Cerebellum (tissue), 4 donors: ENCODE measurements at places on chromosomes 2 and 18.

DNA sequence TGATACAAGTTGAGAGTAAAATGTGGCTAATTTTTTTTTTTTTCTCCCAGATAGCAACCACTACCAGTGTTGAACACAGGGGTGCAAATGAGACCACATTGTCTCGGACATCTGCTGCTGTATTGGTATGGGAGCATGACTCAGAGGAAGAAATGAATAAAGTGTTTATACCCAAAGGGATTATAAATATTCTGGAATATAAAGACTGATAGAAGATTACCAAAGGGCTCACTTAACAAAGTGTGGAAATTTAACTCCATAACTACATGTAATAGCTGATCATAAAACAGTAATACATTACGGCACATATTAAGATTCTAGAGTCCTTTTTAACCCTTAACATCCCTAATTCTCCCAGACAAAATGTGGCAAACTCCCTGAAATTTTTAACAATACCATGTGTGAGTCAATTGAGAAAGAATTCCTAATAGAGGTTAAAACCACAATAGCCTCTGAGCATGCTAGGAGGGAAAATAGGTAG is 1023.0 kb upstream of the ACVR2A start:
- DNase-seq, result no peak

DNA sequence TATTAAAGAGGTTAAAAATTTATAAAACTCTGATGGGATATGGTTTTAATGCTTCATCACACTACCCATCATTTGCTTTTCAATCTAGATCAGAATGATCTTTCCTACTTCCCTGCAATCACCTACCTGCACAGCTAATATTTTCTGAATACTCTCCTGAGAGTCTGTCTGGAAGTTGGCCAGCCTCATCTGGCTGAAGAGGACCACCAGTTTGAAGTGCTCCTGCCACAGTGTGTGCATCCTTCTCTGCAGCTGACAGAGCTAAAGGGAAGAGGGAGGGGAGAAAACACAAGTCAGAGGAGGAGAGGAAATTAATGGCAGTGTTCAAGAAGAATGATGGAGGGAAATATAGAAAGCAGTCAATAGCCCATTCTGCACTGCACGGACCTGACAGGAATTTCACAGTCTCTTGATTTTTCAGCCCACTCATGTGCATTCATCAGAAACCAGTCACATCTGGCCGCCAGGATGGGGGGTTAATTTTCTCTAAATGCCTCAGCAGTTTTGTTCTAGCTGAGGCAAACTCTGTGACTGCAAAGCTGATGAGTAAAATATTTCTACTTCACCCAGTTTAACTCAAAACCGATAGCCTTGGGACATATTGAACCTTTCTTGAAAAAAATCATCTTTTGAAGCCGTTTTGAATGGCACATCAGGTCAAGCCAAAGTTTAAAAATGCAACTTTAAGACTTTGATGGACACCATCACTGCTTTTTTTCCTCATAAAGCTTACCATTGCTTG is 201.8 kb upstream of the KLHL14 start:
- no peak for DNase-seq

DNA sequence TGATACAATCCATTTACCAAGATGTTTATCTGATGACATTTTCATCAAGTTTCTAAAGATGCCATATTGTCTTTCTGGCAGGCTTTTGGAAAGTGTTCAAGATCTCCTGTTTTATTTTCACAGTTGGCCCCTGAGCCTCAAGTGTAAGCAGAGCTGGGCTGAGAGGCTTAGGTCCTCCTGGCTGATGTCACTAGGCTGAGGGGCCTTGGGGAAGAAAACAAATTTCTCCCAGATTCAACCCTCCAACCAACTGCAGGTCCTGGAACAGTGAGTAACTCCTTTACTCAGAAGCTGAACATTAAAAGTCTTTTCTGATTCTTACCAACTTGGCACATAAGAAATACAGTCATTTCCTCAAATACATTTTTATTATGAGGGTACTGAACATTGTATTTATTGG is 14.9 kb upstream of the IL1RL1 start:
- no peak for DNase-seq

DNA sequence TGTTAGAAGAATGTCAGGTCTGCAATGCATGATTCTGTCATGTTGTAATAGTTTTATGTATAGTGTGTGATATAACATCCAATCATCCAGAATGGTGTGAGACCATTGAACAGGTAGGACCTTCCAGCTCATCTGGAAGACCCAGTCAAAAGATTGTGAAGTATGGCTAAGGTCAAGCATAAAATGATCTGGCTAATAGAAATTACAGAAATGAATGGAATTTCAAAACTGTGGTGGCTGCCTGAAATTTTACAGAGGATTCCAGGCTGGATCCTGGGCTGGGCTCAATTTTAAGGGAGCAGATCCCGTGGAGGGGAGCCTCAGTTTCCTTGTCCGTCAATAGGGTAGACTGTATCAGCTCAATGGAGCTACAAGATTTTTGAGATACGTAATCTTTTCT is 39.1 kb downstream of the ACKR3 start:
- DNase-seq, result no peak

DNA sequence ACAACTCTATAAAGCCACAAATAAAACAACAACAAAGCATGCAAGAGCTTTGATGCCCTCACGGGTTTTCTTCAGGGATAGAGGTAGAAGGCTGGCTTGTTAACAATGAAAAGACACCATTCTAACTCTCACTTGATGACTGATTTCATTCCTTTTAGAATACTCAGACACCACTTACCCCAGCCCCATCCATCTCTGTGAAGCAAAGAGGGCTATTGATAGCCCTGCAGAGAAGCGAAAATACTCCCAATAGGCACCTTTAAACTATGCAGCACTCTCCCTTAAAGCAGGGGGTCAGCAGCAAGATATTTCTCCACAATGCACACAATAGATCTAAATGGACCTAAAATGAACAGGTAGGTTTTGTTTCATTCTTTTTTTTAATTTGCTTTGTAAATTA is 35.1 kb downstream of the ZNF385B start:
- DNase-seq, result no peak

- DNase-seq, result no peak
Observed at GRCh38 chr2:75574106-75574505, 13.4 kb upstream of the EVA1A start.

- DNase-seq, result no peak
Observed at GRCh38 chr2:45905632-45905958, 254.1 kb downstream of the PRKCE start.

- DNase-seq, result no peak
Observed at GRCh38 chr18:25435149-25435782, 83.3 kb upstream of the ZNF521 start.

DNA sequence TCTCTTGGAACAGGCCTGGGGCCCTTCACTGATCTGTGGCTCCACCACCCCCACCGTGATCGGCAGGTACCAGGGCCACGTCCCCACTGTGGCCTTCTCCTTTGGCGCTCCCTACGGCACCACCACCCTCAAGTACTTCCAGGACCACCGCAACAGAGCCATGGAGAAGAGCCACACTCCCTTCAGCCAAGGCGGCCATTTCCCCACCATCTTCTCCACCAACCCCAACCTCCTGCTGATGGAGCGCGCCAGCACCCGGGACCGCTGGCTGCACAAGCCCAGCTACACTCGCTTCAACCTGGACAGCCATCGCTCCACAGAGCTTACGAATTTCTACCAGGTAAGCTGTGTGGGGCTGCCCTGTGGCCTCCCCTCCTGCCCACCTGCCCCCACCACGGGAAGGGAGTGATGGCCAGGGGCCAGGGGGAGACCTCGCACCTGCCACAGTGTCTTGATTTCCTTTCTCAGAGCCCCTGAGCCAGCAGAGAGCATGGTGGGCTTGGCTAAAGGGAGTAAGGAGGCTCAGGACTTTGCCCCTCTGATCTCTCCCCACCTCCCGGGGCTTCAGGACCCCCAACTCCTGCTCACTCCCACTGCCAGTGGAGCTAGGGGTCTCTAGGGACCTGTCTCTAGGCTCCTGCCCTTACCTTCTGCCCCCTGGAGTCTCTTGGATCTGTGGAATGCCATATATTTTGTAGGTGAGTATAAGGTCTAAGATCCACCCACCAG is 65.2 kb downstream of the CIB4 start:
- DNase-seq, result no peak

DNA sequence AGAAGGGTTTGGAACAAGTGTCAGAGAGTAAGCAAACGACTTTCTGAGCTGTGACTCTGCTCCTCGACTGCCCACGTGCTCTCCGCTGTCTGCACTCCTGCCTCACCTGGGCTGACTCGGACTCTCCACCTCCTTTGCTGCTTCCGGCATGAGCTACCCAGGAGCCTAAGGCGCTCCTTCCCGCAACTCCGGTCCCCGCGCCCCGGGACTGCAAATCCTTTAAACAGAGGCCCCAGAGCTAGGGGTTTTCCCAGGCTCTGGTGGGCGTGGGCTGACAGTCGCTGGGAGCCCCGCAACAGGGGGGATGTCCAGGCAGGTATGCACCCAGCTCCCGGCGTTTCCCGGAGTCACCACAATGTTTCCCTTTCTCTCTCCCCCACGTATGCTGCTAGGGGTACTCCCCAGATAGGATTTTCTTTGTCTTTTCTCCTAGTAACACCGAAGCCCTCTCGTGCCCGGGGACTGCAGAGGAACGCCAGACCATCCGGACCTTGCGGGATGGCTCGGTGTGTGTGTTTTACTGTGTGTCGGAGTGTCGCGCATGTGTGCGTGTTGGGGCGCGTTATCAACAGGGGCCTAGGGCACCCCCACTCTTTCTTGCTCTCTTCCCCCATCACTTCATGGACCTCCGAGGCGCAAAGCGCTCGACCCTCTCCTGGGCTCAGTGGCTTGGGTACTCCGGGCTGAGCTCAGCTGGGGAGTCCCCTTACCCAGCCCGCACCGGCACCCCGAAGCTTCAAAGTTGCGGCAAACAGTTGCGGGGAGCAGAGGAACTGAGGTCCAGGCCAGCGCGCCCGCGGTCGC is 691 bp upstream of the THSD7B start:
- no peak for DNase-seq

DNA sequence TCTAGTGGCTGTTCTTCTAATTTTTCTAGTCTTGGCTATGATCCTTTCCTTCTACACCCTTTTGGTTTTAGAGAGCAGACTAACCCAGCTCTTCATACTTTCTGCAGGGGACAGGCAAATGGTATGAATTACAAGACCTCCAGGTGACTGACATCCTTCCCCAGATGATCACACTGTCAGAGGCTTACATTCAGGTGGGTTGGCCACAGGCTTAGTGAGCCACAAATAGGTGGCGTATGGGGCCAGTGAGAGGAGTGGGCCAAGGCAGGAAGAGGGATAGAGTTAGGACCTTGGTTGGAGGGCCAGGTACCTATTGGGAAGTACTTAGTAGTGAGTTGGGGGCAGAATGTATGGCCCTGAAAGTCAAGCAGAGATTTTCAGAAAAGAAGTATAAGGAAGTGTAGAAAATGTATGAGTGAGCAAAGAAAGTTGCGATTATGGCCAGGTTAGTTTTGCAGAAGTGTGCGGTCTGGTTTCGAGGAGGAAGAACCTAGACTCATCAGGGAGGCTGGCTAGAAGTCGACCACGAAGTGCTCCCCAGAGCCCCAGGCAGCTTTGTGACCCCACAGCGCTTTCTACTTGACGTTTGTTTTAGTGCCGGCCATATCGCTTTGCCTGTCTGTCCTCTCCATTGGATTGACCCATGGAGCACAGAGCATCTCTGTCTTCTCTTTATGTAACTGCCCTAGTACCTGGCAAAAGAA is 20.0 kb downstream of the SFTPB start:
- no peak for DNase-seq

DNA sequence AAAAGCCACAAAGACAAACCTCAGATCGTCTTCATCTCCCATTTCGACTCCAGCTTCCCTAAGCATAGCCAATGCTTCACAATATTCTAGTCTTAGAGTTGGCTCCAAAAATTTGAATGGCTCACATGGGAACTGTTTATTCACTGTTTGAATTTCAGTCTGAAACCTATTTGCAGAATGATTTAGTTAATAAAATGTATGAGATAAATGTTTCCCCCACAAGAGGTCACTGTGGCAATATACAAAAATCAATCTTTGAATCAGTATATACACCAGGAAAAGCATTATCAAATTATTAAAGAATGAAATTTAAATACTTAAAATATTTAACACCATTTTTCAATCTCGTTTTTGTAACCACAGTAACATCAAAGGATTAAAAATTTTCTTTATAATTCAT is 40.0 kb upstream of the MCM6 start:
- peak; percentile 27 for DNase-seq

- DNase-seq, result no peak
Observed at GRCh38 chr2:220006152-220006621, 378.8 kb downstream of the SLC4A3 start.

GRCh38 chr2:48888066-48888465 is 132.5 kb upstream of the LHCGR start:
- DNase-seq, result no peak

GRCh38 chr2:236177967-236178889 is 10.0 kb upstream of the GBX2 start:
- DNase-seq, result peak; percentile 44

GRCh38 chr2:44941551-44942234 is at the start of gene SIX3:
Gene SIX3 (plus strand): TSS chr2:44941702. CDS start chr2:44942105, 403 bp downstream.
- DNase-seq, result peak; percentile 48

- no peak for DNase-seq
Observed at GRCh38 chr2:223051693-223052289, at the start of gene KCNE4. Gene KCNE4 (plus strand): TSS chr2:223052190. CDS start chr2:223052831, 641 bp downstream.

- no peak for DNase-seq
Observed at GRCh38 chr18:2891526-2892431, 45.0 kb downstream of the EMILIN2 start.

- no peak for DNase-seq
Observed at GRCh38 chr2:205767617-205768016, 85.3 kb downstream of the NRP2 start.

DNA sequence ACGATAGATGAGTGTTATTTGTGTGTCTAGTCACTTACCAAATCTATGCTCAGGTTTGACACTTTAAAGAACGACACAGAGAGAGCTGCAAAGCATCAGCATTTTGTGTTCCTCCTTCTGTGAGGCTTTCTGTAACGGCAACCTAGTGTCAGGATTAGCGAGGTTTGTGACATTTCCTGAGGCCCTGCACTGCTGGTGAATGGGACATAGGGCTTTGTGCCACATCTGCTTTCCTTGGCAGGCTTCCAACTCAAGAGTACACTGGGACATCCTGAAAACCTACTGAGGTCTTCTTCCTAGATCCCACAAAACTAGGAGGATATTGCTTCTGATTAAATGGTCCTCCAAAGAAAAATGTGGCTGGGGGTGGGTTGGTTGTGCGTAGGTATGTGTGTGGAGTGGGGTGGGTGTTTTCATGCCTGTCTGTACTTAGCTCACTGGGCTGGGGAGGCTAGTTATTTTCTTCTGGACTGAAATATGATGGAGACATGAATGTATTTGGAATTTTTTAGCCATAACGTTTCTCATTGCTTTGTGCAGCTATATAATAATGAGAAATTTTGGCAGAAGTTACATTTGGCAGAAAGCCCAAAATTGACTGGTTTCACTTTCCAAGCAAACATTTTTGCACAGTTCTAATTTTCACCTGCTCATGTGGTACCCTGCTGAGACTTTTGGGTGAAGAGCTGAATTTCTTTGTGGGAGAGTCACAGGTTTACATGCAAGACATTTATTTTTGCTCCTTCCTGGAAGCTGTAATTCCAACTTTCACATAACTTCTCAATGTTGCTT is 308.4 kb downstream of the XIRP2 start:
- DNase-seq, result no peak

GRCh38 chr18:73549236-73549635 is 598.4 kb downstream of the FBXO15 start:
- DNase-seq, result peak; percentile 47

- DNase-seq, result no peak
Observed at GRCh38 chr2:205715831-205716525, 33.7 kb downstream of the NRP2 start.

GRCh38 chr2:203463266-203463678 is 71.8 kb downstream of the RAPH1 start:
- DNase-seq, result no peak

- no peak for DNase-seq
Observed at GRCh38 chr2:150296770-150297546, 190.5 kb downstream of the RND3 start.

GRCh38 chr2:240522406-240522805 is 35.4 kb downstream of the ANKMY1 start:
- DNase-seq, result no peak
